ENCODE measurements at places on chromosomes 11 and 22.

DNA sequence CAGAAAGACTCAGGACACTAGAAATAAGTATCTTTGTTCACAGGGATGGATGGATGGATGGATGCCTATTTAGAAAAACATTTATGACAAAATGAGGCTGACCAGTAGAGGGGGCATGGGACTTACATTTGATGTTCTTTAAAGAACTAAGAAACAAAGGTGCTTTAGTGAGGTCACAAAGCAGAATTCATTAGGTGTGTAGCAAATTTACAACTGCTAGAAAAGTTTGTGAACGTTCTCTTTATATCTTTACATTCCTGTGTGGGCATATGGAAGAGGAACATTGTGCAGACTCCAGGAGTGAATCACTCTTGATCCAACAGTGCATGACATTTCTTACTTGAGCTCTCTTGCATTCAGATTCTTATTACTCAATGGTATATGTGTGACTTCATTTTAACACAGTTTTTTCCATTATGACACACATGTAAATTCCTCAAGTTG, 15.8 kb upstream of the SIK2 start:
- no peak for DNase-seq

- DNase-seq: no peak
Measured at GRCh38 chr22:41987276-41987675, 11.3 kb upstream of the WBP2NL start.

- DNase-seq: no peak
Measured at GRCh38 chr22:35312198-35313059, 12.7 kb downstream of the TOM1 start.

GRCh38 chr11:119694334-119694733, 34.7 kb downstream of the NECTIN1 start:
- no peak for DNase-seq

- no peak for DNase-seq
Measured at GRCh38 chr11:93474123-93474522, 69.1 kb downstream of the SMCO4 start.

DNA sequence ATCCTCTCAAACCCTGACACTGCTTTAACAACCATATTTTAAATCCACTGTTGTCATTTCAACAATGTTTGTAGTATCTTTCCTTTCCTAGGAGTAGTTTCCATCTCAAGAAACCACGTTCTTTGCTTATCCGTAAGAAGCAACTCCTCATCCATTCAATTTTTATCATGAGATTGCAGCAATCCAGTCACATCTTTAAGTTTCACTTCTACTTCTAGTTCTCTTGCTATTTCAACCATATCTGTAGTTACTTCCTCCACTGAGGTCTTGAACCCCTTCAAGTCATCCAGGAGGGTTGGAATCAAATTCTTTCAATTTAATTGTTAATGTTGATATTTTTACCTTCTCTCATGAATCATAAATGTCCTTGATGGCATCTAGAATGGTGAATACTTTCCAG, 22.4 kb downstream of the CCDC82 start:
- no peak for DNase-seq

DNA sequence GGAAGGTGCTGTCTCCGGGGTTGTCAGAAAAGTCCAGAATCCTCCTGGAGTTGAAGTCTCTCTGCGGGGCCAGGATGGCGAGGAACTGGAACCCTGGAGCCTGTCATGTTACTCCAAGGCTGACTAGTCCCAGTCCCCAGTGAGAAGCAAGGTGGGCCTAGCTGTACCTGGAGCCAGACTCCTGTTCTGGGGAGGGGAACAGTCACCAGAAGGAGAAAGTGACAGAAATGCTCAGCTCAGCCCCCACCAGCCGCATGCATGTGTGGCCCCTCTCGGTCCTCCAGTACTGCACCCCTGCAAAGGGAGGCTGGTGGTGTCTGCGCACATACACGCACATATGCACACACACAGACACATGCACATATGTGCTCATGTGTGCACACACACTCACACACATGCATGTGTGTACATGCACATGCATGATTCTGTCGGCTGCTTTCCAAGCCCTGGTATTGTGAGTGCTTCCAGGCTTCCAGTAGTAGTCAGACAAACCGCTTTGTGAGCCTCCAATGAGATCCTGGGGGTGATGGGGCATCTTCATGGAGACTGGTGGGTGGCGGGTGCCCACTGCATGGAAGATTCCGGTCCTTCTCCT, 54.3 kb downstream of the RTL6 start:
- DNase-seq: no peak

DNA sequence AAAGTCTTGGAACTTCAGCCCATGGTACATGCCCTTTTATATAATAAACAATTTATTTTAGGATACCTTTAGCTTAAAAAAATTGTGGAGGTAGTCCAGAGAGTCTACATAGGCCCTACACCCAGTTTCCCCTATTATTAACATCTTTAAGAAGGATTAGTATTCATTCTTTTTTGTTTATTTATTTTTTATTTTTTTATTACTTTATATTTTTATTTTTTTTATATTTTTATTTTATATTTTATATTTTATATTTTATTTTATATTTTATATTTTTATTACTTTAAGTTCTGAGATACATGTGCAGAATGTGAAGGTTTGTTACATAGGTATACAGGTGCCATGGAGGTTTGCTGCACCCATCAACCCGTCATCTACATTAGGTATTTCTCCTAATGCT, 15.9 kb upstream of the ABTB2 start:
- DNase-seq: no peak

DNA sequence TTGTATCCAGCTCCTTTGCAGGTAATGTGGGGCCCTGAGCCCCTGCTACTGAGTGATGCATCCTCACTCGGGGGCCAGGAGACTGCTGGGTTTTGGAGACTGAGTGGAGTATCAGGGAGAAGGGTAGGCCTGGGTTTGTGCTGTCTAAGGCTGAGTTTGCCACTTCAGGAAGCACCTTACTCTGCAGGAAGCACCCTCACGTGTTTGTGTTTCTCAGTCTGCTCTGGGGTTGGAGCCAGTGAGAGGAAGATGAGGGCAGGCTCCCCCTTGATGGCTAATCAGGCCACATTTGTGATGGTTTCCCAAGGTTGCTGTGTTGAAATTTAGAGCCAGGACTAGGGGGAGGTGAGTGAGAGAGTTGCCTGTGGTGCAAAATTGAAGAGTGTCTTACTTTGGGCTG, 13.7 kb upstream of the THY1 start:
- DNase-seq: no peak

- DNase-seq: no peak
Measured at GRCh38 chr22:39308614-39309363, 10.6 kb downstream of the RPL3 start.

- DNase-seq: no peak
Measured at GRCh38 chr11:117220568-117220967, 11.3 kb downstream of the PCSK7 start.

GRCh38 chr11:85170184-85170583, 457.0 kb downstream of the DLG2 start:
- DNase-seq: no peak

GRCh38 chr11:134542401-134543165, 130.5 kb upstream of the B3GAT1 start:
- no peak for DNase-seq

DNA sequence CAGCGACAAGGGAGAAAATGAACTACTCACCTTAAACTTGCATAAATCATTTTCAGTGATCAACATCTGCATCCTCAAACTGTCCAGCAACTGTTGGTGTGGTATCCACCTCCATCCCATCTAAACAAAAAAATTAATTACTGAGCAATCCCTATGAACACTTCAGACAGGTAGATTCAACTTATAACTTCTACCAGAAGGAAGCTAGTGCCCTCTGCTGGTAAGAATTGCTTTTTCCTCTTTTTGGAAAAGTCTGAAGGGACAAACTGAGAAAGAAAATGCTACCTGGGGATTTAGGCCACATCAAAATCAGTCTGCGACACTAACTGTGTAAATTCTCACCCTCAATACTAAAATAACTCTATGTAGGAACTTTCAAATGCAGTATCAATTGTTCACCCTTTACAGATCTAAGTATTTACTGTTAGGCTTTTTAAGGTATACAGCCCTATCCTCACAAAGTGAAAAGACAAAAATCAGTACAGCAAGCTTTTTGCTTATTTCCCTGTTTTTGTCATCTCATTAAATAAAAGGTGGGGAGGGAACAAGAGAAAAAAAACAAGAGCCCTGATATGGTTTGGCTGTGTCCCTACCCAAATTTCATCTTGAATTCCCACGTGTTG, 17.9 kb downstream of the CLNS1A start:
- DNase-seq: no peak

- DNase-seq: no peak
Measured at GRCh38 chr11:102783016-102783415, 2.6 kb upstream of the MMP10 start.

DNA sequence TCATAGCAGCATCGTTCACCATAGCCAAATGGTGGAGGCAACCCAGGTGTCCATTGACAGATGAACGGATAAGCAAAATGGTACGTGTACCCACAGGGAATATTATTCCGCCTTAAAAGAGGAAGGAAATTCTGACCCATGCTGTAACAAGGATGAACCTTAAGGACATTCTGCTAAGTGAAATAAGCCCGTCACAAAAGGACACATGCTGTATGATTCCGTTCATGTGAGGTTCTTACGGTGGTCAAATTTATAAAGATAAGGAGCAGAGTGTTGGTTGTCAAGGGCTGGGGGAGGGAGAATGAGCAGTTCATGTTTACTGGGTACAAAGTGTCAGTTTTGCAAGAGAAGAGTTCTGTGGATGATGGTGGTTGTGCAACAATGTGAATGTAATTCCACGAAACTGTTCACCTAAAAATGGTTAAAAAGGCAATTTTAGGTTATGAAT, 26.3 kb downstream of the APOL1 start:
- DNase-seq: no peak

DNA sequence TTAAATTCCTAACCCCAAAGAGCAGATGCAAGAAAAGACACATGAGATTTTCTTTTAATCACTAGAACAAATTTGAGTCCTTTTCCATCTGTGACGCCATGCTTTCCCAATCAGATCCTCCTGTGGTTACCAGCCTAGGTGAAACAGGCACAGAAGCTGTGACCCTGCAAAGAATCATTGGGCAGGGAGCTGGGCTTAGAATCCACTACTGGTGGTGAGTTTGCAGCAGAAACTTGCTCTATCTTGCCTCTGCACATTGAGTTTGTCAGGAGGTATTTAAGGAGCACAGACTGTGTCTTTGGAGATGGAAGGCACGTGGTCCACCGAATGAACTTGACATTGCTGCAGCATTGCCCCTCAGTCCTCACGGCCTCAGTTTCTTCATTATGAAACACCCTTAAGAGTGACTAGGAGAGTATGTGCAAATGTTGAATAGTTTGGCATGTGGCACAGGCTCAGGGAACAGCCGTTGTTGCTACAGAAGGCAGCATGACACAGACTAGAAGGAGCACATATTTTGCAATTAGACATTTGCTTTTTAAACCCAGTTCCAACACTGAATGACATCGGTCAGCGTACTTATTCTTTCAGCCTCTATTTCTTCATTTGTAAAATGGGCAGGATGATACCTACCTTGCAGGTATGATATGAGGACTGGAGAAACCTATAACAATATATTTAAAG, 127.6 kb downstream of the DBX1 start:
- no peak for DNase-seq

DNA sequence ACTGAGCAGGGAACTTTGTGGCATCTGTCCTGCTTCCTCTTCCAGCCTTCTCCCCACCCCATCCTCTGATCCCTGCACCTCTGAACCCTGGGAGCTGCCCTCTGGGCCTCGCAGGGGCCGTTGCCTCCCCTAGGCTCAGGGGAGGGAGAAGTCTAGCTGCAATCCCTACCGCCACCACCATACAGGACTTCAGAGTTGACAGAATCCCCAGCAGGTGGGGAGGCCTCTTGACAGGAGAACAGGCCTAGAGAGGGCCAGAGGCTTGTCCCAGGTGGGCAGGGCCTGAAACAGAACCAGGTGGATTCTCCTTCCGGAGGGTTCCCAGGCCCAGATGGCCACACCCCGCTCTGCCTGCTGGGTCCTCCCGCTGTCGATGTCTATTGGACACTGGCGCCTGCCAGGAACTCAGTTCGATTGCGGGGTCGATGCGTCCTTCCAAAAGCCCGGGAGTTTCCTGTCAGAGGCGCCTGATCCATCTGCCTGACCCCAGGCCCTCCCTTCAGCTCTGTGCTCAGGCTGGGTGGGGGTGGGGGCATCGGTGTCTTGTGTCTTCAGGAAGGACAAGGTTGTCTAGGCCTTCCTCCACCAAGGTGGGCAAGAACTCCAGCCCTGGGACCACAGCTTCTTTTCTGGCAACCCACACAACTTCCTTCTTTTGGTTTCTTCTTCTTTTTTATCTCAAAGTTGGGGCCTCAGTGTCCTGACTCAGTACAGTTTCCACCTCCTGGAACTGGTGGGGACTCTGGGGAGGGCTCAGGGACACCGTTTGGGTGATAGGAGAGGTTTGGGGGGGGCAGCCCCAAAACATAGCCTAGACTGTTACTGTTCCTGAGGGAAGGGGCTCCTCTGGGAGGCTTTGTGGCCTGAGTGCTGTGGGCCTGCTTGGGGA, 6.4 kb downstream of the STARD10 start:
- DNase-seq: no peak

DNA sequence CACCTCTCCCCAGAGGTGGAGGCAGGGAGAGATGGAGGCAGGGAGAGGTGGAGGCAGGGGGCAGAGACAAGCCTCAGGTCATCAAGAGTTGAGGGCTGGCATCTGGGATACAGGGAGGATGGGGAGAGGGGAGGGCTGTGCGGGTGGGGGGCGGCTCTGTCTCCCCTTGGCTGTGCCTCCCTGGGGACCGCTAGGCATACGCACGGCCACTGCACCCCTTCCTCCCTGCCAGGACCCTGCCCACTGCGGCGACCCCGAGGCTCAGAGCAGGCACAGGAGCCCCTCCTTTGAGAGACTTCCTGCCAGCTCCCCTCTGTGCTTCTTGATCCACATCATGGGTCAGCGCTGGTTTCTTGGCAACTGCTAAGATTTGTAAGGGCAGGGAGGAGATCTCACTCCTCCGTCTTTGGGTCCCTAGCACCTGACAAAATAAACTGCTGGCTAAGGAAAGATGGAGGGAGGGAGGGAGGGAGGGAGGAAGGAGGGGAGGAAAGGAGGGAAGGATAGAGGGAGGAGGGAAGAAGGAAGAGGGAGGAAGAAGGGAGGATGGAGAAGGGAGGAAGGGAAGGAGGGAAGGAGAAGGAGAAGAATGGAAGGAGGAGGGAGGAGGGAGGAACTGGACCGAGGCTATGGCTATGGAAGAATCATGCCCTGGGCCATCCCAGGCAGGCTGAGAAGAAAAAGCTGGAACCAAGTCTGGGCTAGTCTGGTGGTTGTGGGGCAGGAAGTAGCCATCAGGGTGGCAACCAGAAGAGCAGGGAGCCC, 18.5 kb downstream of the PRR33 start:
- no peak for DNase-seq

- no peak for DNase-seq
Measured at GRCh38 chr11:1648653-1649420, 19.3 kb downstream of the KRTAP5-5 start.

DNA sequence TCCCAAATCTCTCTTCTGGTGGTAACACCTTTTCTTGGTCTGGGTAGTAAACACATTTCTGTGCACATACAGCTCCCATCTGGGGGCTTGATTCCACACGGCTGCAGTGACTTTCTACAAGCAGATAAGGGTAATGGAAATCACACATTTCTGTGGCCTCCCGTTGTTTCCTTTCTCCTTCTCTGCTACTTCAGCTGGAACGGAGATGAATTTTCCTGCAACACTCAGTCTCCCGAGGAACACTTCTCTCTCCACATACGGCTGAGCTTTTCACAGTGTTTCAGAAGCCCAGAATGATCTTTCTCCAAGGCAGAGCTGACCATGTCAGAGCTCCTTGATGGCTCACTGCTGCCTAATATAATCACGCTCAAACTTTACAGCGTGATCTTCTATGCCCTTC, 364.3 kb upstream of the NARS2 start:
- DNase-seq: no peak
